ENCODE measurements at places on chromosomes 2 and 18.

DNA sequence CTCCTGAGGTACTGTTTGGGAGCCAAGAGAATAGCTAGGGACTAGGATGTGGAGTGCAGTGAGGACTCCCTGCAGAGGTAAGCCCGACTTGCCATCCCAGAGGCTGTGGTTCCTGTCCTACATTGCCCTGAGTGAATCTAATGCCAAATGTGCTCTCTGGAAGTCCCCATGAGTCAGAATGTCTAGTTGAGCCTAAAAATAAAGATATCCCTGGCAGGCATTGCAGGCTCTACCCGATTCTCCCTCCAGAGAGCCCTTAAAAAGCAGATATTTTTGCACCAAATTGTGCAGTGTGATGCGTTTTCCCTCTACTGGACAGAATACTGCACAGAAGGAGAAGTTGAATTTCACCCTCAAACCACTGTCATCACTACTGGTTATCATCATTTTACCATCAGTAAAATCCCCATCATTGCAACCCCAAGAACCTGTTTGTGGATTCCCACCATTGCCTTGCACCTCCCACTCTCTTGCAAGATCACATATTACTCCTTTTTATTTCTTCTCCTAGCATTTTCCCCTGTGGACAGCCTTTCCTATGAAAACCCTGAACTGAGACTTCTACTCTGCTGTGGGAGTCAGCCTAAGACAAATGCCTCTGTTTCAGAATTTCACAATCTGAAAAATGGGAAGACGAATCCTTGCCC is 98.0 kb downstream of the MARCHF4 start:
- H3K4me3 ChIP-seq, result no peak overlapping the region
- H3K4me1 ChIP-seq, result peaks cover 5% of the 10 kb centered on the region
- H3K36me3 ChIP-seq, result no peaks in the 10 kb centered on the region
- H3K27me3 ChIP-seq, result no peaks in the 10 kb centered on the region
- DNase-seq, result no peak
- no peak overlapping the region for H3K27ac ChIP-seq

- H3K27me3 ChIP-seq, result no peaks in the 10 kb centered on the region
- no peak for DNase-seq
- no peaks in the 10 kb centered on the region for H3K4me1 ChIP-seq
These were observed 286.3 kb downstream of the BCL11A start for GRCh38 chr2:60267122-60267521.

- H3K4me1 ChIP-seq, result no peaks in the 10 kb centered on the region
- no peak for DNase-seq
- H3K36me3 ChIP-seq, result no peaks in the 10 kb centered on the region
- no peak overlapping the region for H3K4me3 ChIP-seq
- no peak overlapping the region for H3K27ac ChIP-seq
These were observed 819.7 kb upstream of the ZEB2 start for GRCh38 chr2:145339646-145340045.

DNA sequence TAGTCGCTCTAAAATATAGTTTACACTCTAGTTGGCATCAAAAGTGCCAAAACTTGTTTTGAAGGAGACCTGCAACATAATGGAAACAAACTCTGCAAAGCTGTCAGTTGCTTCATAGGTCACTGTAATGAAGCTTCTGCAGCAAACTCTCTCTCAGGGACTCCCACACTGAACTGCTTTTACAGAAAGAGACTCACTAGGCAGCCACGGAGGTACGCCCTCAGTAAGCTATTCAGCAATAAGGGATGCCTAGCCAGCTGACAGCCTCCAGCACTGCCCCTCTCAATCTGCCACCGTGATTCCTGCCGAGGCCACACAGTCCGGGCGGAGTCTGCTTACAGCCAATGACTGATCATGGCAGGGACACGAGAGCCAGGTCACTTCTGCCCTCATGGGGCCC is 51.1 kb downstream of the COLEC12 start:
- no peak for DNase-seq
- peaks cover 11% of the 10 kb centered on the region for H3K4me1 ChIP-seq
- no peak overlapping the region for H3K4me3 ChIP-seq
- H3K36me3 ChIP-seq, result no peaks in the 10 kb centered on the region
- peak overlapping the region; percentile 42 for H3K27ac ChIP-seq

GRCh38 chr2:59232394-59233165 is 991.5 kb upstream of the FANCL start:
- H3K27me3 ChIP-seq, result no peaks in the 10 kb centered on the region
- H3K4me3 ChIP-seq, result no peak overlapping the region
- H3K36me3 ChIP-seq, result no peaks in the 10 kb centered on the region
- H3K4me1 ChIP-seq, result no peaks in the 10 kb centered on the region

- H3K27me3 ChIP-seq, result no peaks in the 10 kb centered on the region
- no peaks in the 10 kb centered on the region for H3K4me1 ChIP-seq
- H3K36me3 ChIP-seq, result no peaks in the 10 kb centered on the region
- H3K4me3 ChIP-seq, result no peak overlapping the region
These were observed 59.9 kb downstream of the RNF152 start for GRCh38 chr18:61832858-61833257.

DNA sequence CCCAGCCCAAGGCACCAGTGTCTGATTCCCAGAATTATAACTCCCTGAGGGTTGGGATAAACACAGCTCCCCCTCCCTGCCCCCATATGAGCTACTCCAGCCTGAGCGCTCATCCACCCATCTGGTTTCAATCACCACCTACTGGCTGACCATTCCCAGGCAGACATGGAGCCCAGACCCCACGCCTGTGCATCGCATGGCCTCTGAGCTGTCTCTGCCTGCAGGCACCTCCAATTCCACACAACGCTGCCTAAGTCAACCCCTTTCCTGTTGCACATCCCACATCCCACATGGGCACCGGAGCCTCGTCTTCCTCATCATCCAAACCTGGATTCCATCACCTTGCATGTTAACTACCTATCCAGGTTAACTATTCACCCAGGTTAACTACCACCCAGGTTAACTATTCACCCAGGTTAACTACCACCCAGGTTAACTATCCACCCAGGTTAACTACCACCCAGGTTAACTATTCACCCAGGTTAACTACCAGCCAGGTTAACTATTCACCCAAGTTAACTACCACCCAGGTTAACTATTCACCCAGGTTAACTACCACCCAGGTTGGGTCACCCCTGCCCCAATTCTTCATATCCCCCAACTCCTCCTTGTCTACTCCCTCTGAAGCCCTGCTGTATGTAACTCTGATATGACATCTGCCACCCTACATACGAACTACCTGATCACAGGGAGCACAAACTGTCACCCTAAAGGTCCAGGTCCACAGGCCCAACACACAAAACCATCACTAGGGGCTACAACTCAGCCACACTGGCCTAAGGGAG is 47.8 kb downstream of the TEX51 start:
- H3K4me3 ChIP-seq, result no peak overlapping the region
- no peaks in the 10 kb centered on the region for H3K4me1 ChIP-seq
- no peak overlapping the region for H3K27ac ChIP-seq

DNA sequence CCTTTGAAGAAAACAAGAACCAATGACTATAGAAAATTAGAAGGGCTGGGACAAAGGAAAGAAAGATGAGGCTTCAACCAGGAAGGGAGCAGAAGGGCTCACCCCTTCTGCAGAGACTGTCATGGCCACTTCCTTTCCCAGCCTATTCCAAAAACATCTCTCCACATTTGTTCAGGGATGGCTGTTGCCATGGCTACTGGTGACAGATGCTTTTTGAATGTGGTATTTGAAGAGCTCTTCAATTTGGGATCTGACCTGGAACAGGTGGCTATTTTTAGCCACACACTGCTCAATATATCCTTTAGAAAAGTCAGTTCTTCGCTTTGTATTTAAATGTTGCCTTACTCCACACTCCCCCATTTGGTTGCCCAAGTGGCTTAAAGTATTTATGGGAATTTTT is 64.1 kb upstream of the LCLAT1 start:
- no peaks in the 10 kb centered on the region for H3K4me1 ChIP-seq
- no peak overlapping the region for H3K4me3 ChIP-seq
- H3K27ac ChIP-seq, result no peak overlapping the region
- no peaks in the 10 kb centered on the region for H3K27me3 ChIP-seq
- no peak for DNase-seq

DNA sequence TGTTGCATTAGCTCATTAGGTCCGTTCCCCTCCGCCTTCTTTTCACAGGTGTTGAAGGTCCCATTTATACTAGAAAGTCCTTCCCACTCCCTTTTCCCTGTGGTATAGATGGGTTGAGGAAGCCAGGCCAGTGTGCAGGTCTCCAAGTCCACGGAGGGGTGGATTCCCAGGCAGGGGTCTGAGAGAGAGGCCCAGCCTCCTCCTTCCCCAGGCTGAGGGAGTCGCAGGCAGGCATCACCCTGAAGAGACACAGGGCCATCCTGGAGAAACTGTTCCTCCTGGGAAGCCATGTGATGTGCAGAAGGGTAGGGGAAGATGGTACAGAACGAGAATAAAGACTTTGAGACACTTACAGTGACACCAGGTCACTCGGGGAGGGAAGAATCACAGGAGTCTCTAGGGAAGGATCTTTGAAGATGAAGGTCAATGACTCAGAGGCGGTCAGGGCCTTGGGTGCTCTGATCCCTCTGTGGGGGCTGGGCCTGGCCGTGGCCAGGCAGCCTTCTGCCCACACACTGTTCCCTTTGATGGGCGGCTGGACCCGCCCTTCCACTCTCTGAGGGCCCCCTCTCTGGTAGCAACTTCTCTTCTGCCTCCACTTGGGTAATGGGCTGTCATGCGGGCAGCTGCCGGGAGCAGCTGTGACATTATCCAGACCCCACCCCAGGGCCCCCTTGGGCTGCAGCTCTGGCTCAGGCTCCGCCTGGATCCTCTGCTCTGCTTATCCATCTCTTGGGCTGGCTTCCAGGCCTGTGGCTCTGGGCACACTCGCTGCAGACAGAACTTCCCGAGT is 45.1 kb downstream of the RHOB start:
- no peak overlapping the region for H3K4me3 ChIP-seq
- H3K27me3 ChIP-seq, result no peaks in the 10 kb centered on the region
- H3K4me1 ChIP-seq, result peaks cover 63% of the 10 kb centered on the region
- no peaks in the 10 kb centered on the region for H3K36me3 ChIP-seq
- no peak for DNase-seq

DNA sequence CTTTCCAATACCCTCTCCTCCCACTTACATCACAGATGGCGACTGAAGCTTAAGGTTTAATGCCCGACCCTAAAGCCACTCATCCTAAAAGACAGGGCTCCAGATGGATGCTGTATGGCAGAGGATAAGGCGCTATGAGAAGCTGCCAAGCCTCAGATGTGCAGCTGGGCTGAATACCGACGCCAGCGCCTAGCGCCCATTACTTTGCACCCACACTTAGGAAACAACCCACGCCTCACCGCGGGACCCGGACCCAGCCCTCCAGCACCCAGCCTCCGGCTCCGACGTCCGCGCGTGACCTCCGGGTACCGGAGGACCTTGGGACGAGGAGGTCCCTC is 335 bp downstream of the TRAK2 start:
- H3K27me3 ChIP-seq, result no peaks in the 10 kb centered on the region
- H3K27ac ChIP-seq, result peak overlapping the region; percentile 90
- peak overlapping the region; percentile 78 for H3K4me3 ChIP-seq

DNA sequence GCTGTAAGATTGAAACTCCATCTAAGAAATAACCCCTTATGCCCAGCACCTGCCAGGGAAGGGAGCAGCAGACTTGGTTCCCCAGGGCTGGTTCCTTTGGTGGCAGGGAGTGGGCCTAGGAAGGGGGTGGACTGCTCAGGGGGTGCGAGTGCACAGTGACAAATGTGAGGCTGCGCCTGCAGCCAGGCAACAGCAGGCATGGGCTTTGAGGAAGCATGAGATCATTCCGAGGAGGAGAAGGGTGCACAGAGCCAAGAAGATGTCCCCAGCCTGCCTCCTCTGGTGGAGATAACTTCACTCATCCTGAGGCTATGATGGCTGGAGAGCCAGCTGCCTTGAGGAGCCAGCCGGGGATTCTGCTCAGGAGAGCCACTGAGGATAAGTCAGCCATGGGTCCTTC is 158.0 kb downstream of the CAPN13 start:
- no peak overlapping the region for H3K27ac ChIP-seq
- no peaks in the 10 kb centered on the region for H3K4me1 ChIP-seq
- no peaks in the 10 kb centered on the region for H3K27me3 ChIP-seq
- H3K4me3 ChIP-seq, result no peak overlapping the region
- DNase-seq, result no peak

DNA sequence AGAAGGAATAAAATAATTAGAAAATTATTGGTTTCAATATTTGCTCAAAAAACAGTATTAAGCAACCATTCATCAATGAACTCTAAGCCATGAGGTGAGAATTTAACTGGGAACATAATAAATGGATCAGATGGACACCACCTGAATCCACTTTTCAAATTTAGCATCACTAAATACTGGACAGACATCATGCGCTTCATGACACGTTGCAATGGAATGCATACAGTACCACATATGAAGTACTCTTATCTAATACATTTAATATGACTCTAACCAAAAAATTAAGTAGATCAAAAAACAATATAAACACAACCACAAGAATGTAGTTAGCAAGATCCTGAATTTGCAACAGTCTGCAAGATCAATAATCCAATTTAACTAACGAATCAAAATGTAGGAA is 76.6 kb downstream of the COBLL1 start:
- H3K4me3 ChIP-seq, result no peak overlapping the region
- H3K36me3 ChIP-seq, result no peaks in the 10 kb centered on the region
- H3K27me3 ChIP-seq, result no peaks in the 10 kb centered on the region
- H3K27ac ChIP-seq, result no peak overlapping the region
- peaks cover 6% of the 10 kb centered on the region for H3K4me1 ChIP-seq

DNA sequence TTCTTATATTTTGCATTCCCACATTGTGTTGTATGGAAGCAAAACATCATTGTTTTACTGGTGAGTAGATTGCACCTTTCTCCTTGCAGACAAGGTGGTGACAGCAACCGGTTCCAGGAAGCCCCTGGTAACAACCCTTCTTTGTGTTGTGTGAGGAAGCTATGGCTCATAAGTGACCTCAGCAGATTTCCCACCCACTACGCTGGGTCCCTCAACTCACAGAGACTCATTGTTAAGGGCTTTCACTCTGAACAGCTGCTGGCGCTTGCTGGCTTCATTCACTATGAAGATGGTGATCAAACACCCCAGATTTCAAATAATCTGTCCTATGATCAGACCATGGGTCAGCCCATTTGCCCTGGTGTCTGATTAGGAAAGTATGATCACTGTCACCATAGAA is 53.4 kb downstream of the WIPF1 start:
- H3K36me3 ChIP-seq, result no peaks in the 10 kb centered on the region
- no peak overlapping the region for H3K4me3 ChIP-seq
- H3K27me3 ChIP-seq, result no peaks in the 10 kb centered on the region

DNA sequence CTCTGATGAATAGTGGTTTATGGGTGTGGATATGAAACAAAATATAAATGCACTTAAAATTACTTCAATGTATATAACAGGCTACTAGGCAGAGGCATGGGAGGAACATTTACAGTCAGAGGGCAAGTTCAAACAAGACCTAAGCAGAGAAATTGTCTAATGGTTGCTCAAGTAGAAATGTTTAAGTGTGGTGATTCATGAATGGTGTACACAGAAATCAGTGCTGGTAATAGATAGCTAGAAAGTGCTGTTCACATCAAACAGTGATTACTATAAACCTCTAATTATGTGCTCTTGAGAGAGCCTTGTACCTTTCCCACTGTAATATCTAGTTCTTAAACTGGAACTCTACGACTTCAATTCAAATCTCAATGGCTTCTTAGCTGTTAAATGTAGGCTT is 485.1 kb downstream of the NRXN1 start:
- H3K4me1 ChIP-seq, result no peaks in the 10 kb centered on the region
- no peaks in the 10 kb centered on the region for H3K27me3 ChIP-seq
- no peaks in the 10 kb centered on the region for H3K36me3 ChIP-seq
- H3K4me3 ChIP-seq, result no peak overlapping the region

All from suprapubic skin (tissue), 4 donors.